ENCODE measurements at places on chromosomes 3 and 15.

DNA sequence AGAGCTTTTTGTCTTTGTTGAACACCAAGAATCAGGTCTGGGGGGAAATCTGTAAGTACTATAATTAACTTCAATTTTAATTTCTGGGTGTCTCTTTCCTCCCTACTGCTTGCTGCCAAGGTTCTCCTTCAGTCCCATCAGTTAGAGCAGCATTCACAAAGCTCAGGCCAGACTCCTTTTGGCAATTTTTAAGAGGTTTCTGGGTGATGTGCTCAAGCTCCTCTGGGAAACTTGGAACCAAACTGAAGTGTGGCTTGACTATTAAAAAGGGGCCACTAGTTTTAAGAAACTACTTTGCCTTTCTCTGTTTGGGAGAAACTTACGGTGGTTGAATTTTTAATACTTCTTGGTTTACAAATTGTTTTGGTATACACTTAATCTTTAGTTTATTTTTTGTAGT is 227.7 kb upstream of the SOX2 start:
- no peak for DNase-seq

DNA sequence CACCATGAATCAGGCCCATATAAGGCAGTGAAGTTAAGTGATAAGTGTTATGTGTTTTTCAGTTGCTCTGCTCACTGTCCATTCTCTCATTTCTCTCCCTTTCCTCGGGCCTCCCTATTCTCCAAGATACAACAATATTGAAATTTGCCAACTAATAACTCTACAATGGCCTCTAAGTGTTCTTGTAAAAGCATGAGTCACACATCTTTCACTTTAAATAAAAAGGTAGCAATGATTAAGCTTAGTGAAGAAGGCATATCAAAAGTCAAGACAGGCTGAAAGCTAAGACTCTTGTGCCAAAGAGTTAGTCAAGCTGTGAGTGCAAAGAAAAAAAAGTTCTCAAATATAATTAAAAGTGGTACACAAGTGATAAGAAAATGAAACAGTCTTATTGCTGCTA is 675.4 kb downstream of the OTOL1 start:
- no peak for DNase-seq

DNA sequence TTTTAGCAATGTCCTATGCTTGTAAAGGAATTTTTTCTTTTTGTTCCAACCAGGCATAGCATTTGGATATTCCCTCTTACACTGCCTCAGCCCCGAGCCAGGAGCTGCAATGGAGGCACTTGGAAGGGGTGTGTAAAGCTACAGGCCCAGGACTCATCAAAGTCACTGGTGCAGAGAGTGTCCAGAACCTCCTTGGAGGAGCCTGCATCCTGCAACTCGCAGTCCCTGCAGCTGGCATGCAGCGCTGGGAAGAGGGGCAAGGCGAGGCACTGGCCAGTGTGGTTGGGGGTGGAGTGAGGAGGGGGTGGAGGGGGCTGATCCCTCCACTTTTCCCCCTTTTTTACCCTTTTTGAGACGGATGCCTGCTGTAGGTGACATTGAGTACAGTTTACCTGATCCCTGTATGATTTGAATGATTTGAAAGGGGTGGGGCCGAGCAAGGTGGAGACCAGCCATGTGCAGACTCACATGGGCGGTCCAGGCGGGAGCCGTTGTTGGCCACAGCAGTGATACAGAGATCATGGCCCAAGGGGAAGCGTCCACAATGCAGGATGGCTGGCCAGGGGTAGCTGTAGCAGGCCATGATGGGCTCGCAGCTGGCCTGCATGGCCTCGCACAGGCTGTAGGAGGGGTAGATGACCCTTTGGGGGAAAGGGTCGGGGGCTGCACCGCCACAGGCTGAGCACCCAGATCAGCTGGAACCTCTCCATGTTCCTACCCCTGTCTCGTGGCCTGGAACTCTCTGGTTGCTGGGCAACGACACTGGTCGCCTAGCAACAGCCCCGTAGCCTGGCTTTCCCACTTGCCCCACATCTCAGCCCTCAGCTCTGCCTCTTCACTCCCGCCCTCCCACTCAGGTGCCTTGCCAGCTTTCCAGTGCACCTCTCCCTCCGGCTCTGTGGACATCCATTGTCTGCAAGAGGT is 7.9 kb downstream of the P4HTM start:
- DNase-seq, result no peak

DNA sequence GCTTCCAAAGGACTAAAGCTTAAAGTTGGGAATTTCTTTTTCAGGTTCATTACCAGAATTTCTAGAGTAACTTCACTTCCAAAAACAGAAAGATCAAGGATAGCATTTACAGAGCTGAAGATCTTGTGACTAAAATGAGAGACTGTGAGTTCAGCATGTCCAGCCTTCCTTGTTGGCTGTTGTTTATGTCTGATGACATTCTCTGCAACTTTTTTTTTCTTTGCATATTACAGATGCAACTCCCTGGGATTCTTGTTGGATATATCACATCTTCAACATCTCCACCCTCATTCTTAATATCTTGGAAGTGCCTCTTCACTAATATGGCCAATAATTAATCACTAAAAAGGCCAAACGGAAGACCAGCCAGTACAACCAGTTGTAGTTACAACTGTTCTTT is 86.2 kb upstream of the FRMD4B start:
- DNase-seq, result no peak

GRCh38 chr3:187763850-187764648 is 18.8 kb upstream of the BCL6 start:
- DNase-seq, result no peak

GRCh38 chr15:96340598-96341512 is 10.4 kb downstream of the NR2F2 start:
- no peak for DNase-seq

DNA sequence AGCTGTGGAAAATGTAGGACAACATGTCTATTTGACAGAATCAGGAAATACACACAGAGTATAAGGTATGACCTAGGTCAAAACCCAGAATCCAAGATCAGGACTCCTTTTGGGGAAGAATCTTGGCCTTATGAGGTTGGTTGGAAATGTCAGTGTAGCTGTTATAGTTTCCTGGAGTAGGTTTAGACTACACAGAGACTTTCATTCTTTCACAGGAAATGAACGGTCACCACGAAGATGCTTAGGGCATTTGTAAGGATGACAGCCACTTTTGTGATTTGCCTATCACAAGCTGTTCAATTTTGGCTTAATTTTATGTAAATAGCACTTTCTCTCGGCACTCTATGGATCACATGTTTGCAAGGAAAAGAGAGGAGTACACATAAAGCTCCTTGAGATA is 18.6 kb upstream of the ZBTB20 start:
- no peak for DNase-seq

- DNase-seq, result no peak
Observed at GRCh38 chr15:51341366-51342226, at the start of gene GLDN. GLDN (plus strand) TSS chr15:51341655; CDS start chr15:51341685, 30 bp downstream.

GRCh38 chr3:4770561-4770960 is 208.7 kb upstream of the BHLHE40 start:
- no peak for DNase-seq

DNA sequence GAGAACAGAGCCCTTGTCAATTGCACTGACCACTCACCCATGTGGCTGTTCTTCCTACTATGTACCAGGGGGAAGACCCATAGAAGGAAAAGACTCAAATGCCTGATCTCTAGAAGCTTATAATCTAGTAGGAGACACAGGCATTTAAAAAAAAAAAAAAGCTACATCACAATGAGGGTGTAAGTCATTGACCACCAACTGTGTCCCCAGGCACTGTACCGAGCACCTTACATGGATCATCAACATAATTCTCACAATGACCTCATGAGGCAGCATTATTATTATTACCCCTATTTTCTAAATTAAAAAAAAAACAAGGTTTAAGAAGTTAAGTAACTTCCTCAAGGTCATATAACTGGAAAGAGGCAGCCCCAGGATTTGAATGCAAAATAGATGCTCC is 247.4 kb downstream of the SHOX2 start:
- DNase-seq, result no peak

GRCh38 chr3:157051055-157051454 is 108.9 kb downstream of the CCNL1 start:
- no peak for DNase-seq

- no peak for DNase-seq
Observed at GRCh38 chr15:84949845-84950569, 31.6 kb upstream of the PDE8A start.

GRCh38 chr3:127835993-127836882 is 13.9 kb upstream of the MGLL start:
- DNase-seq, result no peak

- DNase-seq, result no peak
Observed at GRCh38 chr3:27596921-27597320, 112.7 kb upstream of the SLC4A7 start.

DNA sequence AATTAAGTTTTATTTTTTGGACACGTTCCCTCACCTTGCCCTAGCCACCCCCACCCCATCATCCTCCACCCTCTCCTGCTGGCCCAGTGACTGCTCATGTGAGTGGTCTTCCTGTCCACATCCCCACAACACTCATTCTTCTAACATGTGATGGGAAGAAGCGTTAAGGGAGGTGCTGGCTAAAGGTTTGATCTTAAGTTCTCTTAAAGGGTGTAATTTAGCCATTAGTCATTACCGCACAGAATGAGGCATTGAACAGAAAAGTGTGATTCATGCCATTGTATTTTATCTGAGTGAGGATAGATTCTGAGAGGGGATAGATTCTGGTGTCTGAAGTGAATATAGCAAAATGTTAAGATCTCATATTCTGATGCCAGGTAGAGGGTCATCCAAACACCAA is 272.9 kb upstream of the TPM1 start:
- DNase-seq, result no peak

DNA sequence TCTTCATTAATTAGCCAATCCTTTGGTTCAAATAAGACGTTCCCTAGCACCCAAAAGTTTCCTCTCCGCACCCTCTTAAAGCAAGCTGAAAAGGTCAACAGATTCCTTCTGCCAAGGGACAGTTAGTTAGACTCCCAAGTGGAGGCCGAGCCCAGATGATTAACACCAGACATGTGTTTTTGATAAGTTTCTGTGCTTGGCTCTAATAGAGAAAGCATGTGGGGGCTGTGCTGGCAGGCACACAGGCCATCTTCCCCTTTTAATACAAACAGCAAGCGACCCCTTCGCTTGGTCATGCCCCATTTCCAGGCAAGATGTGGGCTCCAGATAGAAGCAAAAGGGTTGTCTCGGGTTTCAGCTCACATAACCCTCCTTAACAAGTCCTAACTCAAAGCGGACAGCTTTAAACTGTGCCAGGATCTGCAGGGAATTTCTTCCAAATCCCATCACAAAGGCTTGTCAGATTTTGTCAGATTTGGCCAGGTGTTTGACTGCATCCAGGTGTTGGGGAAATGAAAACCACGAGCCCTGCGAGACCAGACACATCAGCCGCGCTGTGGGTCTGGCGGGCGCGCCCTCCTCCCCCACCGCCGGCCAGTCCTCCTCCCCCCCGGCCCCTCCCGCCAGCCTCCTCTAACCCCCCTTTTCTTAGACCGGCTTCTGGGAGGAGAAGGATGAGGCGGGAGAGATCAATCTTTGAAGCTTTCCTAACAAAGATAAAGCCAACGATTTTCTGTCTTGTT is 3.3 kb downstream of the HES1 start:
- DNase-seq, result no peak

GRCh38 chr3:127833281-127834032 is 11.1 kb upstream of the MGLL start:
- DNase-seq, result no peak

DNA sequence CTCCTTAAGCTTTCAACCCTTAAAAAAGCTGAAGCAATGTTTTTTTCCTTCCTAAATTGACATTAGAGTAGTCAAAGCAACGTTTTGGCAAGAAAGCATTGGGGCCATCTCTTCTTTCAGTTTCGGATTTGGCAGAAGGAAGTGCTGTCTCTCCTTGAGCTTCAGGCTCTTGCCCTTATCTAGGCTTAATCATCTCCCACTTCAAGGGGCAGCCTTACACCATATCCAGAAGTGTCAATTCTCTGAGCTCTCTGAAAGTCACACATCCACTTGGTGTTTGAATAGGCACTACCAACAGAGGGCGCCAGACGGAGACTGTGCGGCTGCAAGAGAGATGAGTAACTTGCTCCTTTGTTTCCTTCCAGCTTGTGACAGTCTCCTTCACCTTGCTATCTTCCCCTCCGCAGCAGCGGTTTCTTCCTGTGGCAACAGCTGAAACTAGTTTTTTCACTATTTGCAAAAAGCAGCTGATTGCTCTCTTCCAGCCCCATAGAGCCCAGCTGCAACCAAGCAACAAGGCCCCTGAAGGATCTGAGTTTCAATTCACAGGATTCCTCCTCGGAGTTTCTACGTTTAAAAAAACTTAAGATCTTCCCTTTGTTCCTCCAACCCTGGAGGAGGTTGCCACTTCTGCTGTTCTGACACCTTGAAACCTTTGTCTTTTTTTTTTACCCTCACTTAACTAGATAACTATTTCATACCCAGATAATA is 147.0 kb upstream of the SLCO3A1 start:
- DNase-seq, result peak; percentile 52

DNA sequence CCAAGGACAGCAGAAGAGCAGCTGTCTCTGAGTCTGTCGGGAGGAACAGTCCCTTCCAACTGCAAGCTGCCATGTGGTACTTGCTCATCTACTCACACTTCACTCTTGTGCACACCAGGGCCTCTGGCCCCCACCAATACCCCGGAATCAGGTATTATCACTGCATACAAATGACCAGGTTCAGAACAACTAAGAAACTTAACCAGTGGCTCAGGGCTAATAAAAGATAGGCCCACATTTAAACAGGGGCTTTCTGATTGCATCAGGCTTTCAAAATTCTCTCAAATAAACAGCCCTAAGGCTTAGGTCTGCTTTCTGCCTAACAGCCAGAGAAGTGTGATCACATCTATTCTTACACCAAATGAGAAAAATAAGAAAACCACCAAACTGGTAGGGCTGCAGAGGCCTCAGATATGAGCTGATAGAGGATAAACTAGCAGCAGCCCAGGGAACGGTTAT is 20.7 kb downstream of the CCDC12 start:
- no peak for DNase-seq

DNA sequence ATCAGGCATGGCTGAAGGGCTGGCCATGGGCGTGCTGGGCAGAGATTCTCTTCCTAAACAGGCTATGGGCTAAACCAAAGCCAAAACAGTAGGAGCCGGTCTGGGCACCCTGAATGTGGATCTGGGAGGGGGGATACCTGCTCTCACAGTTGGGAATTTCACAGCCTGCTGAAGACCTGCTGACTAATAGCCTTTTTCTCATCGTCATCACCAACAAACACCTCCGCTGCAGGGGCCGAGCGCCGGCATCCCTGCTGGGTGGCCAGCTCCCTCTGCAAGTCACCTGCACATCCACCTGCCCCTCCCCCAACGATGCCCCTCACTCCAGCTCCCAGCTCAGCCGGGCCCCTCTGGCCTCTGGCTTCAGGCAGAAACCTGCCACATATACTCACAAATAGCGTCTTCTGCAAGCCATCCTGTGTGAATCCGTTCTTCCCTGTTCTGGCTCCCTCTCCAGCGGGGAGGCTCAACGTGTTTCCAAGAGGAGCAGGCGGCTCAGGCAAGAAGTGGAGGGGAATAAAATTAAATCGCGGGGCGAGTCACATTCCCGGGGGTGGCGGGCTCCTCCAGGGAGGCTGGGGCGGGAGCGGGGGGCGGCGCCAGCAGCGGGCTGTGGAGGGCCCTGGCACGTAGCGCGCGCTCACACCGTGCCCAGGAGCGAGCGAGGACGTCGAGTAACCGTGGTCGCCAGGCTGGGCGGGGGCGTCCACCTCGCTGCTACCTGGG is 466 bp downstream of the IQSEC1 start:
- DNase-seq, result no peak
